ENCODE measurements at places on chromosomes 11 and 22.

GRCh38 chr22:37818409-37819104 is 4.6 kb upstream of the GALR3 start:
- no peak for DNase-seq

GRCh38 chr11:126355324-126355925 is at the start of gene ST3GAL4:
Gene ST3GAL4 (plus strand): TSS chr11:126355686. CDS start chr11:126406156, 50,470 bp downstream.
- DNase-seq: peak; percentile 62

DNA sequence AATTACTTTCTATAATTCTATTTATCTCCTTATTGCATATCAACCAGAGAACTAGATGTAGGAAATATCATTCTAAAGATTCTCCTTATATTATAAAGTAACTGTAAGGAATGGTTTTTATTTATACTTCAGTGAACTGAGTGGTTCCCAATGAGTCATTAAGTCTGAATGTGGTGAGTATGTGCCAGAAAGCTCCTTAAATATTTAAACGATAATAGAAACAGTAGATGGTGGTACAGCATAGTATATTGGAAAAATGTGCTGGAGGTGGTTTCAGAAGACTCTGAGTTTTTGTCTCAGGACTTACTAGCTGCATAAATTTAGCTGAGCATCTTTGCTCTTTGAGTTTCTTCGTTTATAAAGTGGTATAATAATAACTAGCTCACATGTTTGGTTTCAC is 653.5 kb downstream of the FAM181B start:
- DNase-seq: no peak

DNA sequence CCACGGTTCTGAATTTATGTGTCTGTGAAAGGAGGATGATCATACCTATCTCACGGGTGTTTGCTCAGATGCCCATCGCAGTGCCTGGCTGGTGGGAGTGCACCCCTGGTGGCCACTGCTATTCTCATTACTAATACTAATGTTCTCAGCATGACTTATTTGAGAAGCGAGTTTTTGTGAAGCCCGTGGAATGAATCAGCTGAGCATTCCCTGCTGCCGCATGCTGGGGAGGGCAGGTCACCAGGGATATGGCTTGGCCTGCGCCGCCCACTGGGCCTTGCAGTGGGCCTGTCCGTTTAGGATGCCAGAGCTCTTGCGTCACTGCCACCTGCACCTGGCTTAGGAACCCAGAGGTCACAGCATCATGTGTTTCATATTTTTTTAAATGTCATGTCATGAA is 16.9 kb downstream of the CTTN start:
- DNase-seq: no peak

- DNase-seq: peak; percentile 6
Observed at GRCh38 chr11:85758026-85758425, 52.9 kb downstream of the SYTL2 start.

DNA sequence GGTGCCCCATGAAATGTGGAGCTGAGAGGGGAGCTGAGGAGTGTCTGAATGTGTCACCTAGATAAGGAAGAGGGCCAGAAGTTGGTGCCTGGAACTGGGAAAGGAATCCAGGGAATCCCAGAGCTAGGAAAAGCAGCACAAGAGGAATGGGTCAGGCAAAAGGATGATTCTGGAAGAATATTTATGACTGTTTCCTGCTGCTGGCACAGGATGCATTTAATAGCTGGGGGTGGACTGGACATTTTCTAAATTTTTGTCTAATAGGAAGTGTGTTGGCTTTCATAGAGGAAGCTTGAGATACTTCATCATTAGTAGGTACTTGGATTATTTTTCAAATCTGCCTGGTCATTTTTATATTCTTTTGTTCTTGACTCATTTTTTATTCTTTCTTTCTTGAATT is 17.4 kb upstream of the MRGPRX2 start:
- DNase-seq: no peak

GRCh38 chr11:20088397-20089225 is 71.7 kb downstream of the DBX1 start:
- DNase-seq: no peak

- no peak for DNase-seq
Observed at GRCh38 chr11:5037926-5038325, 8.4 kb upstream of the OR52J3 start.

GRCh38 chr22:49765951-49766350 is 61.7 kb downstream of the BRD1 start:
- no peak for DNase-seq

DNA sequence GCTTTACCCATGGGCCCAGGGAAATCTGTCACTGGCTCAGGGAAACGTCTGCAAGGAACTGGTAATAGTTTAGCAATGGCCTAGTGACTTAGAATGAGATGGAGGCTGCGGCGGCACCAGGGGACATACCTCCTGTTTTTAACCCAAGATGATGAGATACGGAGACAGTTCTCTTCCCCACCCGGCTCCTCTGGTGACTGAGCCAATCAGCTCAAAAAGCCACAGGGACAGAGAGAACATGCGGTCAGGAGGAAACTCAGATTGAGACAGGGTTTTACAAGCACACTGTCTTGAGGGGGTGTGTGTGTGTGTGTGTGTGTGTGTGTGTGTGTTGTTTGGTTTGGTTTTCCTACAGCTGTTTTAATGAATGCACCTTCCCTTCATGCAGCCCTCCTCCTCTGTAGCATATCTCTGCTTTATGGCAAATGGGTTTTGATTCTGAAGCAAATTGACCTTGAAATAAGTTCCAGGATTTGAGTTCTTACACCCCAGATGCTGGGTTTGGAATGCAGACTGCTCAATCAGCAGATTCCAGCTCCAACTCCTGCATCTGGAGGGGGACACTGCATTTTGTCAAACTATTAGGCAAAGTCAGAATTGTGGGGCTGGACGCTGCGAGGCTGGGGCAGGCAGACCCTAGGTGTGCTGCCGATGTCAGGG is 246.2 kb downstream of the NTM start:
- no peak for DNase-seq

- no peak for DNase-seq
Observed at GRCh38 chr11:72972496-72973128, 158.4 kb downstream of the ATG16L2 start.

DNA sequence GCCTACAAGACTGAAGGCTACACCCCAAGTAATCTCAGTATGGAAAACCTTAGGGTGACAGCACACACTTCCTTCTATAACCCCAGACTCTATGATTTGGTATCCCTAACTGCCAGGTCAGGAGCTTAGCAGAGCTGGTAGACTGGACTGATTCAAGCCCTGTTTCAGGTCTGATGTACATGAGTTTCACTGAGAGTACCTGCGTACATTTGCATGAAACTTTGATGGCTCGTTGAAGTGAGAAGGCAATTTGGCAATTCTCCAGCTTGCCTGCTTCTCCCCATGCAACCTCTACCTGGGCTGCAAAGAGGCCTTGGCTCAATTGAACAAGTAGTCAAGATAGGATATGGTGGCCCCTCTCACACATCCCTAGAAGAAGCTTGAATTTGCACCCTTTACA is 10.2 kb downstream of the FIBIN start:
- peak; percentile 4 for DNase-seq

GRCh38 chr22:18136563-18137320 is 13.2 kb upstream of the USP18 start:
- DNase-seq: no peak

DNA sequence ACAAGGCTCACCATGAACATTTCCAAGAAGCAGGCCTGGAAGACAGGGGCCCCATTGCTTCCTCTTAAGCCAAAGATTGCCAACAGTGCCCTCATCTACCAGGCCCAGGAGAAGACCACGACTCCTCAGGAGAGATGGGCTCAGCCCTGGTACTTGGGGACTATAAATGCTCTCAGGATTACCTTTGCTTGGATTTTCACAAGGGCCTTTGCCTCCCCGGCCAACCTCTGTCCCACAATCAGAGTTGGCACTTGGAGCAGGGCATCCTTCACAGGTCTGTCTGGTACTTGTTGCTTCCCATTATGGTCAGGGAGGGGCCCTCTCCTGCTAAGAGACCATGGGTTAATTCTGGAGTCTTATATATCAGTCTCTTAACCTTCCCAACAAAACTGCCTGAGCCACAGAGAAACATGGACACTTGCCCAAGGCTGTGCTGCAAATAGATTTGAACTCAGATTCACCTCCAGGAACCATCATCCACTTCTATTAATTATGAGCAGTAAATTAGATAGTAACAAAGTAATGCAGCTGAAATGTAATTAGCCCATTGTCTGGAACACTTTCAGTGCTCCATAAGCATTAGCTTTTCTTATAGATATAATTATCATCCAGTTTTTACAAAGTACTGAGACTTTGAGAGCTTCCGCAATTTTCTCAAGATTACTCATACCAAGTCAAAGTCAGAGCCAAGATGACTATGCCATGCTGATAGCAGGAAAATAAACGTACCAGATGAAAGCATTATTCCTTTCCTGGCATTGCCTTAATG is 33.5 kb downstream of the POU2AF3 start:
- DNase-seq: no peak

- DNase-seq: no peak
Observed at GRCh38 chr11:31477528-31478222, 31.7 kb downstream of the IMMP1L start.

DNA sequence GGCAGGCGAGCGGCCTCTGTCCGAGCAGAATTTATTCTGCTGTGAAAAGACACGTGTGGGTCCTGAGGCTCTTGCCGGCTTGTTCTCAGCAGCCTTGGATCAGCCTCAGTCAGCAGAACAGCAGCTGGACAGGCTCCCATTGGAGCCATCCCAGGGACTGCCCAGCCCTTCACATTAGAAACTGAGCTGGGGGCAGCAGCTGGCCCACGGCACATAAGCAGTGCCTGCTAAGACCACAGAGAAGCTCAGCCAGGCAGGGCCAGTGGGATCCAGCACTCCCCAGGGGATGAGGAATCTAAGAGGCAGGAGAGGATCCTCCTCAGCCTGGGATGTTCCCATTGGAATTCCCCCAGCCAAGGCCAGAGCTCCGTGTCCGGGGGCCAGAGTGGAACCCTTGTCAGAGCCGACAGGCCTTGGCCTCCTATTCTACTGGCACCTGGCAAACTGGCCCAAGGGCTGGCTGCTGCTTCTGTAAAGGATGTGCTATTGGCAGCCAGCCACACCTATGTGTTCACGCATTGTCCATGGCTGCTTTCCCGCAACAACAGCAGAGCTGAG is 18.2 kb downstream of the RTN4R start:
- no peak for DNase-seq

- DNase-seq: no peak
Observed at GRCh38 chr11:7619322-7619721, 54.0 kb downstream of the CYB5R2 start.

DNA sequence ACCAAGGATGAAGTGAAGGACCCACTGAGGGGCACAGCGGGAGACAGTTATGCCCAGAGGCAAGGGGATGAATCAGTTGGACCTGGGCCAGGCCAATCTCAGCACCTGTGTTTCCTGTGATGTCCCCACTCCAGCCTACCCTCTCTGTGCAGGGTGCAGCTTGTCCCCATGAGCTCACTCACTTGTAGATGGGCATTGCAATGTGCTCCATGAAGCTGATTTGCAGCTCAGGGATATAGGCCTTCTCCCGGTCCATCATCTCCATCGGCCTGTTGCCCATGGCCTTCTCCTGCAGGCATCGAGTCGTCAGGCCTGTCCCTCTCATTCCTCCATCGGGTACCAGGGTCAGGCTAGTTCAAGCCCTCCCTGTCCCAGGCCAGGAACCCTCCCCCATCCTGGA is 96.2 kb downstream of the PDE2A start:
- DNase-seq: no peak

GRCh38 chr22:45890351-45890635 is 86.7 kb downstream of the WNT7B start:
- DNase-seq: no peak

GRCh38 chr11:95283146-95283545 is 52.1 kb upstream of the SESN3 start:
- DNase-seq: no peak

- DNase-seq: no peak
Observed at GRCh38 chr11:132237781-132238180, 867.4 kb downstream of the NTM start.

DNA sequence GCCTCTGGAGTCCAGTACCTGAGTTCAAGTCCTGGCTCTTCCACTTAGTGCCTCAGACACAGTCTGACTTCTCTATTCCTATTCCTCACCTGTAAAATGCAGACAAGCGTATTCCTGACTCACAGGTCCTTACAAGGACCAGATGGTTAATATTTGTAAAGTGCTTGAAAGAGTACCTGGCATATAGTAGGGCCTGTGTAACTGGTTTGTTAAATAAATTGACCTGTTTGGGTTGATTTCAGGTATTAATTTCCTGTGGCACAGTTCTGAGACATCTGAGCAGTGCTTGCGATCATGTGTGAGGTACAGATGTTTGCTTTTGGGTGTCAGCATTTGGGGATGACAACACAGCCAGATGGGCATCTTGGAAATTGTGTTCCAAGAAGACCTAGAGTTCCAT is 127.5 kb downstream of the APIP start:
- DNase-seq: no peak

DNA sequence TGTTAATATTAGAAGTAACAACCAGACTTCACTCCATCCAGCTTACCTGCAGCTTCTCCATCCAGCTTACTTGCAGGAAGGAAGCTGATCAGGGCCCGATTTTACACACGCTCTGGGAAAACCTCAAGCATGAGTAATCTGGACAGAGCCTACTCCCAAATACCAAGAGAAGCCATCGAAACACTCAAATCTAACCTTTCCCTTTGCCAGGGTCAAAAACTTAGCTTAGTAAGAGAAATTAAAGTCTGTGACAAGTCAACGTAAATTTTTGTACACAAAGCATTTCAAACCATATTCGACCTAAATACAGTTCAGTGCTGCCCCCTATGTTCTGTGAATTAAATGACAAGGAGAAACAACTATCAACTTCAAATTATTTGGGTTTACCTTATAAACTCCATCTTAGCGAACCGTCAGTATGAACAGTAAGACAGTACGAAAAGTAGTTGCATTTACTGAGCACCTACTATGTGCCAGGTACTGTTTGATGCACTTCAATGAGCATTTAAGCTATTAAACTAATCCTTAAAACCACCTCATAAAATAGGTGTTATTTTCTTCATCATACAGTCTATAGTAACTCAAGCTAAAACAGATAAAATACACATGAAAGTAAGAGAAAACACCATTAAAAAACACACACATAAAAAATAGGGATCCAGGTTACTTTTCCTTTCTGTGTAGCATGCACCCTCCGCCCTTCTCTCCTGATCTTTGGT is 36.9 kb downstream of the ARFGAP3 start:
- no peak for DNase-seq

GRCh38 chr11:48052183-48053044 is 72.1 kb downstream of the PTPRJ start:
- no peak for DNase-seq

GRCh38 chr11:73972187-73972586 is 10.5 kb downstream of the UCP2 start:
- no peak for DNase-seq

DNA sequence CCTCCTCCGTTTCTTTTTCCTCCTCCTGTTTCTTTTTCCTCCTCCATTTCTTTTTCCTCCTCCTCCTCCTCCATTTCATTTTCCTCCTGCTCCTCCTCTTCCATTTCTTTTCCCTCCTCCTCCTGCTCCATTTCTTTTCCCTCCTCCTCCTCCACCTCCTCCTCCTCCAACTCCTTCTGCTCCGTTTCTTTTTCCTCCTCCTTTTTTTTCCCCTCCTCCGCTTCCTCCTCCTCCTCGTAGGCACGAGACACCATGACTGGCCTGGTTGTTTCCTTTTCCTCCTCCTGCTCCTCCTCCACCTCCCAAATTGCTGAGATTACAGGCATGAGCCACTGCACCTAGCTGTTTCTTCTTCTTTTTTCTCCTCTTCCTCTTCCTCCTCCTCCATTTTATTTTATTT is 25.6 kb upstream of the DRICH1 start:
- no peak for DNase-seq

All from NCI-H510A treated with DMSO at 0.1 percent for 48 hours (cell line).